ENCODE measurements at places on chromosomes 2 and 18. TPM values are rescaled to one million over a fixed set of nuclear protein-coding genes. Genes with fewer than 3 reads are reported as not detected.

DNA sequence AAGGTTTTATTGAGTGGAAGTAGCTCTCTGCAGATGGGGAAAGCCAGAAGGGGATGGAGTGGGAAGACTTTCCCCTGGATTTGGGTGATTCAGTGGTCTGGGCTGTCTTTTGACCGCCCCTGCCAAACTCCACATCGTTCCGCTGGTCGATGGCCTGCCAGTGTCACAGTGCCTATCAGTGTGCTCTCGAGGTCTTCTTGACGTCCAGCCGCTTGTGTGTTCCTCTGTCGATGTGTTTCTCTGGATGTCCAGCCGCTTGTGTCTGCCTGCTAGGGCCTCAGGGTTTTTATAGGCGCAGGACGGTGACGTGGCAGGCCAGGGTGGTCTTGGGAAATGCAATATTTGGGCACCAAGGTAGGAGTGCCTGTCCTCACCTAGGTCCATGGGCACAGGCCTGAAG lies 1371.4 kb upstream of the PIK3C3 start:
- DNase-seq = no peak

GRCh38 chr2:233081731-233082221 lies 21.6 kb downstream of the INPP5D start:
- DNase-seq = no peak

- DNase-seq = peak; percentile 17
These were observed 62.5 kb downstream of the RPIA start for GRCh38 chr2:88753833-88754584.

TMEM18 gene
- total RNA-seq = 29.0 TPM

DNA sequence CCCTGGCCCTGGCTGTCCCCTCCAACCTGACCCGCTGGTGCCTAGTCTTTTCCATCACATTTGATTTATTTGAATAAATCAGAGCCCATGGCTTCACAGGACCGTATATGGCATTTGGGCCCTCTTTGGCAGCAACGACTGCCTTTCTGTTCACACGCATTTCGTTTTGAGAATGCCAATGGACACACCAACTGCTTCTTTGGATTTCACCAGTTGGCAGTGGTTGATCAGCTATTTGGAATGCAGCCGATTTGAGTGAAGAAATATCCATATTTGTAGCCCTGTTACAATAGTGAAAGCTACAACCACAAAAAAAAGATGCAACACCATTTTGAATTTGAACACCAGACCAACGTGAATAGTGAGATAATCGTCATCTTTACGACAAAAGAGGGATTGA lies 56.5 kb downstream of the GNAL start:
- DNase-seq = no peak

DSG1 gene
- total RNA-seq = 17.2 TPM

EDAR gene
- total RNA-seq = 0.31 TPM

WNT6 gene
- total RNA-seq = 1.9 TPM

- peak; percentile 63 for DNase-seq
These were observed 211.0 kb downstream of the KCNE4 start for GRCh38 chr2:223262946-223263345.

DNA sequence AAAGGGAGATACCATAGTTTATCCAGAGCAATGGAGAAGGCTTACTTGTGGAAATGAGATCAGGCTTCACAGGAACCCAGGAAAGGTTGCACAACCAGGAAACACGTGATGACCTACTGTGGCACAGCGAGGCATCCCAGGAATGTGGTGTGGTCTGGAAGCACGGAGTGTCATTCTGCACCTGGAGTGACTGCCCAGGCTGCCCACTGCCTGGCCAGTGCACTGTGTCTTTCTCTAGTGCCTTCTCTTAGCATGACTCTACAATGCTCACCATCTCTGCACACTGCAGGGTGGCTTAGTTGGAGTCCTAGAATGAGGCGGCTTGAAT lies 48.9 kb downstream of the CHST9 start:
- no peak for DNase-seq

DNA sequence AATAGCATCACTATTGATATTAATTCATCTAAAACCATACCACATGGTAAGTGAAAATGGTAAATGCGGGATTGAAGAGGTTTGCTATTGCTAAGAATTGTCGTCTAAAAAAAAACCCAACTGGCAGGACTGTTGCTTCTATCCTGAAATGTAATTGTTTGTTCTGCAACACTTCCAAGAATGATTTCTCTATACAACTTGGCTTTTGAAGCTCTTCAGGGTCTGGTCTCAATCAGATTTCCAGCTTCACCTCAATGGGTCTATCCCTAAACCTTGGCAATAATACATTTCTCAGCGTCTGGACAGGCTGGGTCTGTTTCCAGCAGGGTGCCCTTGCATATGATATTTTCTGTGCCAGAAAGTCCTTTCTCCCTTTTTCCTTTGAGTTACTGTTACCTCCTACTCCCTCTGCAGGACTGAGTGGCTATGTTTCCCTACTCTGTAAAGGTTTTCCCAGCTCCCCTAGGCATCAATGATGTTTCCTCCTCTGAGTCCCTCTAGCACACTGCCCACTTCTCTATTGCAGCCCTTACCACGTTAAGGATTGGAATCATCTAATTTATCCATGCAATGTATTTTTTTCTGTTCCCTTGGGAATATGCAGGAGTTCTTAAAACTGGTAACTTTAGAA lies 118.2 kb upstream of the REV1 start:
- DNase-seq = peak; percentile 61

C2orf80 gene
- not detected for total RNA-seq

GRCh38 chr2:208319391-208319790 lies 53.3 kb downstream of the PIKFYVE start:
- DNase-seq = no peak

CIAO1 gene
- total RNA-seq = 74.4 TPM

DNA sequence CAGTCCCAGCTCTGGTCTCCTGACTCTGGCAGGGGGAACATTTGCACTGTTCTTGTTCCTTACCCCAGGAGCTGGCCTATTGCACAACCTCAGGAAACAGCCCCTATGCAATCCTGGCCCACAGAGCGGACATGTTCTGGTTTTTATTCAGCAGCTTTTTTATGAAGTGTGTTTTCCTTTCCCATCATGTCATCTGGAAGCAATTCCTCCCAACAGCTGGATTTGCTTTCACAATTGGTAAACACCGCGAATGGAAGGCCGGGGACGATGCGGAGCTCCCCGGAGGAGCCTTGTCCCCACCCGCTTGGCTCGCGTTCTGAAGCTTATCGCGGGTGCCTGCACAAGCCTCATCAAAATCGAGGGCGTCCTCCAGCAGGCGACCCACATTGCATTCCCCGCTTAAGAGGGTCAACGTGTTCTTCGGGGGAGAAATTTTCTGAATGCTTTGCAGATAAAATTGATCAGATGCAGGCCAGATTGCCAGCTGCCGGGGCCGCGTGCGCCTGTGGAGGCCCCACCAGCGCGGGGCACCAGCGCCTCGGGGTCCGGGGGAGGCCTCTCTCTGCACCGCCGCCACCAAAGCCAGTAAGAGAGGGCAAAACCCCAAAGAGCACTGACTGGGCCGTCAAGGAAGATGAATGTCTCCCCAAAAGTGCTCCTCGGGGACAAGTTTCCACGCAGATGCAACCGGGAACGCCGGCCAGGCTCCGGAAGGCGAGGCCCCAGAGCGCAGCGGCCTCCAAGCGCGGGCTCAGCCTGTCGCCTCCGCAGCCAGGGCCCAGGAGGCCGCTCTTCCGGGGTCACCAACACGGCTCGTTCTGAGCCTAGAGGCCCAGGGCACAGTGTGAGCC lies 60.3 kb upstream of the SP3 start:
- DNase-seq = peak; percentile 96

MOGAT1 gene
- total RNA-seq = not detected

DNA sequence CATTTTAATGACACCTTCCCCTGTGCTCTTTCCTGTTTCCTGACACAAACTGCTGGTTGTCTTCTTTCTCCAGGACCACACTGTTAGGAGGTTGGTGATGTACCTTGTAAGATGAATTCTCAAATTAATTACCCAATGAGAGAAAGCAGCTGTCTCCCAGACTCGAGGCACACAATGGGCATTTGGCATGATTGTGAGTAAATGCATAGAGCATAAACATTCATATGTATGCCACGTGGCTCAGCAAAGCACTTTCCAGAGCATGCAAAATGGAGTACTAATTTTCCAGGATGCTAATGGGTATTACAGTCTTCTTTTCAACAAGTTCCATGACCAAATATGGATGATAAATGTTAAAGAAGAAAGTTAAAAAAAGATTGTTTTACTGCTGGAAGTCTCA lies 235.2 kb upstream of the KLHL29 start:
- no peak for DNase-seq

DNA sequence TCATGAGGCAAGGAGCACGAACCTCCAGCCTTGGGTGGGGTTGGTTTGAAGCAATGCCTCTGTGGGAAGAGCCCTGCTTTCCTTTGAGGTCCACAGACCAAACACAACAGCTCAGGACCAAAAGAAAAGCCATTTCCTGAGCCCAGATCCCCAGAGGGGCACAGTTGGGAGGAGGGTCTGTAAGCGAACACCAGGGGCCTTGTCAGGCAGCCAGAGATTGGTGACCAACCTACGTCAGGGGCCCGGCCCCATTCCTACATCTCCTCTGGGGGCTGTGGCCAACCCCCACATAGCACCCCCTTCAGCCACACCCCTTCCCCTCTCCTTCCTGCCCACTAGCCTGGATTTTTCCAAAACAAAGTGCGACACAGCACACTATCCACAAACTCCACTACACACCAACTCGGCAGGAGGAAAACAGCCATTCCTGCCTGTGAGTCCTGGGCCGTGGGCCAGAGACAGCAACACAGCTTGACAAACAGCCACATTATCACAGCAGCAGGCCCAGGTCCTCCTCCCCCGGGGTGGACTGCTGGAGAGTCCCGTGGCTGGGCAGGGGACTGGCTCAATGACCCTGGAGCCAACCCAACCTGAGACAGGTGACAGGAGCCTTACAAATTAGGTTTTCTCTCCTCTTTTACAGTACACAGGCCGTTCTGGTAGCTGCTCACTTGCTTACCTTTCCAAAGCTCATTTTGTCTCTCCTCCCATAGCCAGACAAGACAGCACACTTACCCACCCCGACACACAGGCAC lies 98.8 kb downstream of the TNS1 start:
- DNase-seq = peak; percentile 87

ABCG5 gene
- not detected for total RNA-seq
